Aorta (tissue), 5 donors: ENCODE measurements at places on chromosomes 4 and X. TPM values are rescaled to one million over a fixed set of nuclear protein-coding genes. Genes with fewer than 3 reads are reported as not detected.
A peak's percentile ranks its signal among the peaks of the same experiment; 100 is the strongest.

AWAT1 gene
- polyA plus RNA-seq = not detected

TEX11 gene
- polyA plus RNA-seq = not detected

- H3K4me3 ChIP-seq = no peak overlapping the region
- peaks cover 5% of the 10 kb centered on the region for H3K36me3 ChIP-seq
- H3K27me3 ChIP-seq = no peaks in the 10 kb centered on the region
- DNase-seq = no peak
- no peak overlapping the region for H3K27ac ChIP-seq
- H3K4me1 ChIP-seq = no peaks in the 10 kb centered on the region
These were observed 58.5 kb upstream of the NUDT6 start for GRCh38 chr4:122980860-122981259.

DNA sequence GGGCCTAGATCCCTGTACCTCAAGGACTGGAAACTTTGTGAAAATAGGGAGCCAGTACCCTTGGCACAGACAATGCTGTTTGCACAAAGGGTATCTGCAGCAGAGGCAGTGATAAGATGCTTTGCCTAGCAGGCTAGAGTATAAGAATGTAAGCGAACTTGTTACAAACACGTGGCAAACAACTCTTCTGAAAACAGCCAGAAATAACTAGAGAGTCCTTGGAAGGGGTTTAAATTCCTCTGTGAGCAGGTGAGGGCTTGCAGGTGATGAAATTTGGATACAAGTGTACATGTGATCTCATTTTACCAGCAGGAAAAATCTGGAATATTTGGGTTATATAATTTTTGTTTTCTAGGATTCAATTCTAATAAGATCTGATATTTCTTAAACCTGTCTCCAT is 18.6 kb upstream of the ACSL4 start:
- H3K36me3 ChIP-seq = no peaks in the 10 kb centered on the region
- H3K27ac ChIP-seq = no peak overlapping the region
- DNase-seq = no peak
- no peak overlapping the region for H3K4me3 ChIP-seq

- DNase-seq = no peak
- H3K4me1 ChIP-seq = no peaks in the 10 kb centered on the region
- H3K4me3 ChIP-seq = no peak overlapping the region
These were observed 10.8 kb upstream of the GUCY1B1 start for GRCh38 chr4:155748039-155748438.

- peak; percentile 59 for DNase-seq
- no peaks in the 10 kb centered on the region for H3K4me1 ChIP-seq
- H3K4me3 ChIP-seq = peak overlapping the region; percentile 50
- H3K27me3 ChIP-seq = no peaks in the 10 kb centered on the region
- H3K27ac ChIP-seq = no peak overlapping the region
These were observed 1.5 kb downstream of the FHDC1 start for GRCh38 chr4:152937336-152938236.
